ENCODE measurements at places on chromosomes 2 and 18.
A peak's percentile ranks its signal among the peaks of the same experiment; 100 is the strongest.

DNA sequence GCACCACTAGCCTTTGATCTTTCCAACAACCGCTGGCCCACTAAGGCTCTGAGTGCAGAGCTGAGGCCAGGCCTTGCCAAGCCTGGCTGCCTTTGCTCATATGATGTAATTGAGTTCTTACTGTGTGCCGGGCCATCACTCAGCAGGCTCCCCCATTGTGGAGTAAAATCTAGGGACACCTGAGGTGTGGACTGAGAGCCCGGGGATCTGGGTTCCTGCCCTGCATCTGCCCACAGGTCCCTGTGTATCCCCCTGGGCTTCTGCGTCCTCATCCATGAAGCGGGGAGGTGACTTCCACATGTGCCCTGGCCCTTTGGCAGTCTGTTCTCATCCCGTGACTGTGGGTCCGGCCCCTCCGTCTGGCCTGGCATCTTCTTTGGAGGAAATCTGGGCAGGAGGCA, 33.8 kb downstream of the GREB1 start:
- DNase-seq, result no peak

DNA sequence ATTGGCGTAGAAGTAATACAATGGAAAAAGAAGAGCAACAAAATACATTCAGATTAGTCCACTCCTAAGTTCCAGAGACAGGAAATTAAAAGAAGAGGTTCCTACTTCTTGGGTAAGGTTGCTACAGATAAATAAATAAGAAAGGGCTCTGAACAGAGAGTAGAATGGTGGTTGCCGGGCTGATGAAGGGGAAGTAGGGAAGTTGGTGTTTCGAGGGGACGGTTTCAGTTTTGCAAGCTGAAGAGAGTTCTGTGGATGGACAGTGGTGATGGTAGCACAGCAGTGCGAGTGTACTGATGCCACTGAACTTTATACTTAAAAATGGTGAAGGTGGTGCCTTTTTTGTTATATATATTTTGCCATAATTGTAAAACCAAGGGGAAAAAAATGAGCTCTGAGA, 48.2 kb downstream of the CABYR start:
- no peak for DNase-seq

- DNase-seq, result peak; percentile 67
These were observed 58.1 kb downstream of the MYO3B start for GRCh38 chr2:170235860-170236679.

- DNase-seq, result no peak
These were observed 213.9 kb downstream of the ANAPC1 start for GRCh38 chr2:111669928-111670695.

DNA sequence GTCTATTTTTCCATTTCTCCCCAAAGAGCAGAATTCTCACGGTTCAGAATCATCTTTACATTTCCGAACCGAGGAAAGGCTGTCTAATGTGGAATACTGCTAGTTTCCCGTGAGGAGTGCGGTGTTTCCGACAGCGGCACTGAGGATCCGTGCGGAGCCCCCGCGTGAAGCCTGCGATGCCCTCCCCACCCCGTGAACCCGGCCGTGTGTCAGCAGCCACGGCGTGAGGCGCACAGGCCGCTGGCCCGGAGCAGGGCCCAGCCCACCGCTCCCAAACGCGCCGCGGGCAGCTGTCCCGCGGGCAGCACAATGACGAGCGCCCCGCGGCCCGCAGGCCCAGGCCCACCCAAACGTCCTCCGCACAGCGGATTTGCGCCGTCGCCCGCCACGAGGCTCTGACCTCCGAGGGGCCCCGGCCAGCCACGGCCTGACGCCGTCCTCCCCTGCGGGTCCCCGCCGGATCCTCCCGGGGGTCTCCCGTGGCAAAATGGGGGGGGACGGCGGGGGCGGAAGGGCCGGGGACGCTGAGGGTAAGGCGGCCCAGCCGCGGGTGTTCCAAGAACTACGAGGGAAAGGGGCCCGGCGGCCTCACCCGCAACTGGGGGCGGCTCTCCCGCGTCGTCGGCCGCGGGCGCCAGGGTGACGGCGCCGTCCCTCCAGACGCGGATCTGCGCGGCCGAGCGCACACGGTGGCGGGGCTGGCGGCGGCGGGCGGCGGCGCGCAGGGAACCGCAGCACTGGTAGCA, 796 bp downstream of the SPIRE1 start:
- DNase-seq, result peak; percentile 27

GRCh38 chr2:10164601-10165000, 42.1 kb downstream of the RRM2 start:
- no peak for DNase-seq
